ENCODE measurements at places on chromosomes 2 and 18.

DNA sequence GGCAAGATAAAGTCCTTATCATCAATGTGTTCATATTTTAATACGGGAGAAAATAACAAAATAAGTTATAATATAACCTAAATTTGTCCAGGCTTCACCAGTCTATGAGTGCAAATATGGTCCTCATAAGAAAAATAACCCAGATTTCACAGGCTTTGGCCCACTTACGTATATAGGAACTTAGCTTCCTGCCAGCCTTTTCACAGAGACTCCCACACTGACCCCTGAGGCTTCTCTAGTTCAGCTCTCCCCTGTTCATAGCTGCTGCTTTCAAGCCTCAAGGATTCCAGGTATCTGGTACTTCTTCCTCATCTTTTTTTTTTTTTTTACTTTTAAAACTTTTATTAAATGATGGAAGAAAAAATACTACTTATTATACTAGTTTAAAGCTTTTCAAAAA, 74.9 kb upstream of the PELI1 start:
- DNase-seq: no peak

GRCh38 chr2:218396688-218397462, 2.8 kb upstream of the CTDSP1 start:
- DNase-seq: peak; percentile 51

GRCh38 chr2:98455494-98455976, 10.9 kb downstream of the INPP4A start:
- DNase-seq: no peak

- DNase-seq: no peak
These were observed 12.6 kb downstream of the NR4A2 start for GRCh38 chr2:156319811-156320485.

DNA sequence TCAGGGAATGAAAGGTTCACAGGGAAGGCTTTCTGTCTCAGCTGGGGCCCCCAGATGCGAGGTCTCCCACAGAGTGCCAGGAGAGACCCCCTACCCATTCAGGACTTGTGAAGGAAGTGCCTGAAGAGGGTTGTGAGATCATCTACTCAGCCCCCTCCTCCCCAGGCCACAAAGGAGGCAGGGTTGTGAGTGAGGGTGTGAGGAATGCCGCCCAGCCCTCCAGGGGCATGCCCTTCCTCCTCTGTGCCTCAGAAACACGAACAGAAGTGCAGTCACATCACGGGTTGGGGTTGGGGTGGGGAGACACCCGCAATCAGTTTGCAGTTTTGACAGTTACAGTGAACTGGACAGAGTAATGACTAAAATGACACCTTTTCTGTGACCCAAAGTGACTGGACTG, 5.0 kb downstream of the MAL start:
- DNase-seq: no peak

- no peak for DNase-seq
These were observed 65.3 kb upstream of the DTNB start for GRCh38 chr2:25738383-25739343.

GRCh38 chr2:164514491-164514890, 106.8 kb downstream of the GRB14 start:
- DNase-seq: no peak

GRCh38 chr2:136013136-136013685, 27.8 kb upstream of the DARS1 start:
- no peak for DNase-seq

GRCh38 chr18:39399662-39400061, 1834.1 kb upstream of the CELF4 start:
- no peak for DNase-seq

- no peak for DNase-seq
These were observed 1.5 kb upstream of the TTC39C start for GRCh38 chr18:24013051-24013450.

DNA sequence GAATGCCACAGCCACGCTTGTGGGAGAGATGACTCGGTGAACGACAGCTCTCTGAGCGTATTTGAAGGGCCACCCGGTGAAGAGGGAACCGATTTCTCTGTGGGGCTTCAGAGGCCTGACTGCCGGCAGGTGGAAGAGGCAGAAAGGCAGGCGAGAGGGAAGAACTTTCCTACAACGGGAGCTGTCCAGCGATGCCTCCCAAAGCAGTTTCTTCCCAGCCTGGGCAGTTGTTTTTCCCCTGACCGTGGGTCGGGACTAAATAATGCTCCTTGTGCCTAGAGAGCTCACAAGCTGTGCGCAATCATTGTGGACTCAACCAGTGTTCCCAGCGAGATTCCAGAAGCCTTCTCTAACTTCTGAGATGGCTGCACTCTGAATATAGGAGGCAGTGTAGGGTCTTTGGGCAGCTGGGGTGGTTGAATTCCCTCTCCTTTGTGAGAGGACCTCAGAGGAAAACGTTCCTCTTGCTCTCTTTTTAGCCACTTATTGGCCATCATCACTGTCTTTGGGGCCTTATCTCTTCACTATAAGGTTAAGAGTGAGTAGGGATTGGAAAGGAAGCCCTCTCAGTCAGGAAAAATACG, 710 bp downstream of the SEC11C start:
- no peak for DNase-seq

- no peak for DNase-seq
These were observed 57.3 kb downstream of the GULP1 start for GRCh38 chr2:188349019-188349418.

- DNase-seq: no peak
These were observed 157.0 kb upstream of the RND3 start for GRCh38 chr2:150644298-150645067.

GRCh38 chr18:32177530-32177929, 12.3 kb upstream of the MEP1B start:
- DNase-seq: no peak

All from T-helper 17 cell (primary cell).